ENCODE measurements at places on chromosomes 5 and 9.

GRCh38 chr5:172920447-172920849 is 38.8 kb upstream of the RPL26L1 start:
- no peak for DNase-seq

DNA sequence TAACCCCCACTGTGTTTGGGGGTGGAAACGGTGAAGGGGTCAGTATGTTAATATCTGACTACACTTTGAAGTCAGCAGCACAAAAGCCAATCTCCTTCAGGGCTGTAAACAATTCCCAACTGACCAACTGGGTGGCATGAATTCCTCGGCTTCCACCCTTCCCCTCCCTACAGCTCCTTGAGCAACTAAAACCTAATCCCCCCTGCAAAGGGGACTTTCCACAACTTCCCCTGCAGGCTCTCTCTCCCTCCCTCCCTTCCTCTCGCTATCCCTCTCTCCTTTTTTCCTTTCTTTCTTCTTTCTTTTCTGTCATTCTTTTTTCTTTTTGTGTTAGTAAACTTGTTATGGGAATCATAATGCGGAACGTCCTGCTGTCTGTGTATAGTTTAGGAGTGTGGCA is 65.1 kb upstream of the PTCH1 start:
- no peak for DNase-seq

DNA sequence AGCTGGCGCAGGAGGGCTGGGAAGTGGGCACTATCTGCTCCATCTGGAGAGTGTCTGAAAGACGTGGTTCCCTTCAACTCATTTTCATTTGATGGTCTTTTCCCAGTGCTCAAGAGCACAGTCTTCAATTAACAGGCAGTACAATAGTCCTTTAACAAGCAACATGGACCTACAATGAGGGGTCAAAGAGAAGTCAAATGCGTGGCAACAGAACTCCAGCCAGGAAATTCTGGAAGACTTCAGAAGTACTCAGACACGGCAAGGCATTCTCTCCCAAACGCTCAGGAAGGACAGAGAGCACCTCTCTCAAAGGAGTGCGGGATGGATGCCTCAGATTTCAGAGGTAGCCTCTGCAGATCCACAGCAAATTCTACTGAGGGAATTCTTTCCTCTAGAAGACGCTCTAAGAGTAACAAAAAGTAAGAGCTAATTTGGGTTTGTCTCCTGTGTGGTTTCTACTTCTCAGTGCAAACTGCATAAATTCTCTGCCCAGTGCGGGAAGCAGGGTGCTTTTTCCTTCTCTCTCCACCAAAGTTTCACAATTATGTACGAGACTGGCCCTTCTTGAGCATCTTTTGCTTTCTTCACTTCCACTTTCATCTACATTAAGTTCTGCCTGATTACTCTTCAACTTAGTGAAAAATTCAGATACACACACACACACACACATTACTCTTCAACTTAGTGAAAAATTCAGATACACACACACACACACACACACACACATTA is 56.4 kb downstream of the LHFPL2 start:
- DNase-seq, result no peak

DNA sequence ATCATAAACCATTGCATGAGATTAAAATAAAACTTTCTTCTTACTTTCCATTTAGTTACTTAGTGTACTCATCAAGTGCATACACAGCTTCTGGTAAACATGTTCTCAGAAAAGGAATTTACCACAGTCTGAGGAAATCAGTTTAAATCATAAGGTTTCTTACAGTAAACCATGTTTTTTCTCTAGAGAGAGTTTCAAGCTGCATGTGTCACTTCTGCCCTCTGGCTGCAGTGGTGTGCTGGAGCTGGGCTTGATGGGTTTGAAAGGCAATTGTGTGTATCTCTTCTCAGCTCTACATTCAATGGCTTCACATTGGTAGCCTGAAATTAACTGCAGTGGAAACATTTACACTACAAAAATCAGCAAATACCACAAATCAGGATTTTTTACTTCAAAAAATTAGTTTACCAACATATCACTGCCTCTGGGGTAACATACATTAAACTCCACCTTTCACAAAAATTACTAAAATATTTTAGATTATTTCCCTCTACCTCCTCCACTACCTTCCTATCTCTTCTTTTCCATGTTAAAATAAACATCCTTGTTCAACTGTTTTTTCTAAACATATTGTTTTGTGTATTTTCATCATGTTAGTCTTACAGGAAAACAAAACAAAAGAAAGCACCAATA is 414.3 kb downstream of the ANXA1 start:
- DNase-seq, result no peak

- no peak for DNase-seq
These were observed 433.5 kb downstream of the KIAA0825 start for GRCh38 chr5:94184870-94185269.

DNA sequence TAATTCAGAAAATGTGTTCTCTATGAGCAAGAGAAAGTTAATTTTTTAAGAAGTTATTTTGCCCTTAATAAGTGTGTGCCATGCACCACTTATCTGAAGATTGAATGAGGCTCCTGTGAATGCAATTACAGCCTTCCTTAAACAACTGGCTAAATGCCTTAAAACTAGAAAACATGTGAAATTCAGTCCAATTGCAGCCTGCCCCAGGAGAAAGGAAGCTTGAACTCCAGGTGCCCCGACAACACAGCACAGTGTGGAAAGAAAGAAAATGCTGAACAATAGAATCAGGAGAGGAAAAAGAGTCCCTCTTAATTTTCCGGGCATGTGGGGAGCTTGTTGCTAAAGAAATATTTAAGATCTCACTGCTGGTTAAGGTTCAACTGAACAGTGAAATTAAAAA is 8.8 kb downstream of the LHFPL2 start:
- DNase-seq, result no peak

GRCh38 chr9:130763331-130764171 is 70.0 kb downstream of the EXOSC2 start:
- no peak for DNase-seq

GRCh38 chr5:37511646-37512045 is 132.5 kb downstream of the WDR70 start:
- no peak for DNase-seq

- no peak for DNase-seq
These were observed 17.4 kb upstream of the TMEM174 start for GRCh38 chr5:73155271-73156222.

- no peak for DNase-seq
These were observed 31.0 kb upstream of the ALDH1B1 start for GRCh38 chr9:38361473-38361850.

- no peak for DNase-seq
These were observed 132.9 kb downstream of the TRPM3 start for GRCh38 chr9:70988551-70988950.

- no peak for DNase-seq
These were observed 55.3 kb upstream of the FSD1L start for GRCh38 chr9:105392531-105392930.

- no peak for DNase-seq
These were observed 561.4 kb upstream of the FAM174A start for GRCh38 chr5:99973779-99974178.

GRCh38 chr9:123453076-123453667 is 97.2 kb downstream of the CRB2 start:
- no peak for DNase-seq

DNA sequence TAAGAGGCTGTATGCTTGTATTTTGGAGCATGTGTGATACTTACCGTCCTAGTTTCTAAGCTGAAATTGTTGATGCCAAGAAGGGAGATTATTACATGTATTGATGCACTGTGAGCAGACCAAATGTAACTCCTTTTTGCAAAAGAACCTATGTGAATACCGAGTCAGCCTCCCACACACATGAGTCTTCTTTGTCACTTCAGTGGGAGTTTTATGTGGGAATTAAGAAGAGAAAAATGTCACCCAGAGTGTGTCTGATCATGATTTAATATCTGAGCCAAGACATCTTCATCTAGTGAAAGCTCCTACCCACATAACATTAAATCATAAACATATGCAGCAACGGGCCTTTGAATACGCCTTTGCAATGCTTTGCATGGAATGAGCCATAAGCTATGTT is 380.3 kb upstream of the ACTBL2 start:
- no peak for DNase-seq

DNA sequence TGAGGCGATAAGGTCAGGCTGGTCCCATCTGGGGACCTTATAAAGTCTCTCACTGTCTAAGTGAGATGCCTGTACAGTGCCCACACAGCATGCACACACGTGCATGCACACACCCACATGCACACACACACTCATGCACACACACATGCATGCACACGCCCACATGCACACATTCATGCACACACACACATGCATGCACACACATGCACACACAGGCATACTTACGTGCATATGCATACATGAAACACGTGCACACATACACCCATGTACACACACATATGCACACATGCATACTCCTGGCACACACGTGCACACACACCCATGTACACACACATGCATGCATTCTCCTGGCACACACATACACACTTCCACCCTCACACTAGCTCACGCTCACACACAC is 12.2 kb downstream of the COL23A1 start:
- DNase-seq, result no peak

- DNase-seq, result no peak
These were observed 9.8 kb downstream of the DOCK2 start for GRCh38 chr5:169646856-169647255.

DNA sequence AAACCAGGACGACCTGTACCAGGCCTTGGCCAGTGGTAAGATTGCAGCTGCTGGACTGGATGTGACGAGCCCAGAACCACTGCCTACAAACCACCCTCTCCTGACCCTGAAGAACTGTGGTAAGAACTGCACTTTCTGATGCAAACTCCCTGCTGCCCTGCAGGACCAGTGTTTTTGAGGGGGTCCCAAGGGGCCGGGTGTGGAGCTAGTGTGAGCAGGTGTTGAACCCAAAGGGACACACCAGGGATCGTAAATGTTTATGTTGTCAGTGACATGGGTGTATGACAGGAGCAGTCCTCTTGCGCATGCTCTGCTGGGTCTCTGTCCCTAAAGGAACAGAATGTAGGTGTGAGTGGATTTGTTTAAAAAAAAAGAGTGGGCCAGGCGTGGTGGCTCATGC is 9.5 kb downstream of the GRHPR start:
- DNase-seq, result no peak

DNA sequence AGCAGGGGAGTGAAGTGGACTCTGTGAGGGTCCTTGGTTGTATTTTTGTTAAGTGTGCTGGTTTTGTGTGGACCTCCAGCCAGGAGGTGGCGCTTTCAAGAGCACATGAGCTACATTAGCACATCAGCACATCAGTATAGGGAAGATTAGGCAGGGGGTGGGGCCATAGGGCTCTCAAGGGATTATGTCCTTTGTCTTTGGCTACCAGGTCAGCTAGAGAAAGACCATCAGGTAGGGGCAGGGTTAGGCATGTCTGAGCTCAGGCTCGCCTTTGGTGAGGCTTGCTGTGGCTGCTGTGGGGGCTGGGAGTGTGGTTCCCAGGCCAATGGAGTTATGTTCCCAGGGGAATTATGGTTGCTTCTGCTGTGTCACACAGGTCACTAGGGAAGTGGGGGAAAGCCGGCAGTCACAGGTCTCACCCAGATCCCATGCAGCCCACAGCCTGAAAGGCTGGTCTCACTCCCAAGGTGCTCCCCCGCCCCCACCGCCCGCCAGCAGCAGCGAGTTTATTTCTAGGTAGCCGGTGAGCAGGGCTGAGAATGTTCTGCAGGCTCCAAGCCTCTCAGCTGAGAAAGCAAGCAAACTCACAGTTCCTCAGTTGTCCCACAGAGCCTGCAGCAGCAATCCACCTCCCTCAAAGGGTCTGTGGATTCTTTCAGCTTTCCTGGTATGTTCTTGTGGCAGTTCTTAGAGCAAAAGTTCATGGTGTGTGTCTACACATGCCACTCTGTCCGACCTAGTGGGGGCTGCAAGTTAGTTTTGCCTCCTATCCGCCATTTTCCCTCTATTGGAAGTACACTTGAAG is 13.7 kb downstream of the OR1J1 start:
- peak; percentile 12 for DNase-seq

GRCh38 chr5:150345716-150346115 is 11.8 kb upstream of the TCOF1 start:
- DNase-seq, result no peak

DNA sequence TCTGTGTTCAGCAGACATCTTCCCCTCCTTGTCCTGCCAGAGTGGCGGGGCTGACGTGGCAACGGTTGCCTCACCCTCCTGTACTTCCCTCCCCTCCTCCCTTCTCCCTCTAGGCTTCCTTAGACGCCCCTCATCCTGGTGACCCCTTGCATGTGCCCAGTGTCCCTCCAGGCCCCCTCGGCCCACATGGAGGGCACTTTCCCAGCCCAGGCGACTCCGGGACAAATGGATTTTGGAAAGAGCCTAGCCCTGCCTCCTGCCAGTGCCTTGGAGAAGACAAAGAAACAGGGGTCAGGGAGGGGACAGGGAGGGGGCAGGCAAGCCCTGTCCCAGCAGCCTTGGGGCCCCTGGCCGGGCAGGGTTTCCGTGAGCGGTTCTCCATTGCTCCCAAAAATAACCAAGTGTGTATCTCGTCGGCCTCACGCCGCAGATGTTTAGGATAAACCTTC is 38.3 kb upstream of the NEURL1B start:
- DNase-seq, result no peak

GRCh38 chr5:137122558-137122957 is 376.6 kb downstream of the SPOCK1 start:
- no peak for DNase-seq

GRCh38 chr9:98172604-98173003 is 19.8 kb downstream of the CORO2A start:
- no peak for DNase-seq
